ENCODE measurements at places on chromosomes 3 and 15. TPM values are rescaled to one million over a fixed set of nuclear protein-coding genes. Genes with fewer than 3 reads are reported as not detected.

KY gene
- not detected for total RNA-seq

LRRC34 gene
- total RNA-seq: 6.8 TPM

HIGD2B gene
- total RNA-seq: 0.27 TPM

FURIN gene
- 117 TPM for total RNA-seq

SRGAP3 gene
- total RNA-seq: 1.8 TPM

MAGEL2 gene
- total RNA-seq: not detected

INKA1 gene
- total RNA-seq: 2.8 TPM

DNA sequence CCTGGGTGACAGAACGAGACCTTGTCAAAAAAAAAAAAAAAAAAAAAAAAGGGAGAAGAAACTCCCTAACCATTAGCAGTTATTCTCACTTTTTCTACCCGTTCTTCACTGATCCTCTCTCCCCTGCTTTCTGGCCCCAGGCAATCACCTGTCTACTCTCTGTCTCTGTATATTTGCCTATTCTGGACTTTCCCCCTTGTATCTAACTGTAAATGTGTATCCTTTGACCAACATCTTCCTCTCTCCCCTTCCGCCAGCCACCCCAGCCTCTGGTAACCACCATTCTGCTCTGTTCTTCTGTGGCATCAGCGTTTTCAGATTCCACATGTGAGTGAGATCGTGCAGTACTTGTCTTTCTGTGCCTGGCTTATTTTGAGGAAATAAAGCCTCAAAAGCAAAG is 6.9 kb downstream of the CYFIP1 start:
- no peak overlapping the region for H3K4me3 ChIP-seq
- H3K27me3 ChIP-seq: peaks cover 2% of the 10 kb centered on the region
- H3K36me3 ChIP-seq: no peaks in the 10 kb centered on the region
- no peak overlapping the region for H3K27ac ChIP-seq
- DNase-seq: no peak
- H3K4me1 ChIP-seq: peaks cover 2% of the 10 kb centered on the region

DNA sequence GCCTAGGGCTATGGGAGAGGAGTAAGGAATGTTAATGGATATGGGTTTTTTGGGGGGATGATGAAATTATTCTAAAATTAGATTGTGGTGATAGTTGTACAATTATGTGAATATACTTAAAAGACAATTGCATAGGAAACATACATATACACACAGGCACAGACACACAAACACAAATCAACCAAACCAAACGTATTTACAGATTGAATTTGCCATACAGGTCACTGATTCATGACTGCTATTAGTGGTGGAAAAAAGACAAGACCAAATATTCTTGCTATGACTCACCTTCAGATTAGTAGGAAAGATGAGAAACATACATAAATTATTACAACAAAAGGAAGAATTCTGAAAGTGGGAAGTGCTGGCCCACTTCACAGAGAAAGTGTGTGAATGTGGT is 85.3 kb downstream of the C3orf38 start:
- peaks cover 2% of the 10 kb centered on the region for H3K27me3 ChIP-seq
- no peak for DNase-seq
- H3K27ac ChIP-seq: no peak overlapping the region
- no peaks in the 10 kb centered on the region for H3K36me3 ChIP-seq
- H3K4me3 ChIP-seq: no peak overlapping the region

DNA sequence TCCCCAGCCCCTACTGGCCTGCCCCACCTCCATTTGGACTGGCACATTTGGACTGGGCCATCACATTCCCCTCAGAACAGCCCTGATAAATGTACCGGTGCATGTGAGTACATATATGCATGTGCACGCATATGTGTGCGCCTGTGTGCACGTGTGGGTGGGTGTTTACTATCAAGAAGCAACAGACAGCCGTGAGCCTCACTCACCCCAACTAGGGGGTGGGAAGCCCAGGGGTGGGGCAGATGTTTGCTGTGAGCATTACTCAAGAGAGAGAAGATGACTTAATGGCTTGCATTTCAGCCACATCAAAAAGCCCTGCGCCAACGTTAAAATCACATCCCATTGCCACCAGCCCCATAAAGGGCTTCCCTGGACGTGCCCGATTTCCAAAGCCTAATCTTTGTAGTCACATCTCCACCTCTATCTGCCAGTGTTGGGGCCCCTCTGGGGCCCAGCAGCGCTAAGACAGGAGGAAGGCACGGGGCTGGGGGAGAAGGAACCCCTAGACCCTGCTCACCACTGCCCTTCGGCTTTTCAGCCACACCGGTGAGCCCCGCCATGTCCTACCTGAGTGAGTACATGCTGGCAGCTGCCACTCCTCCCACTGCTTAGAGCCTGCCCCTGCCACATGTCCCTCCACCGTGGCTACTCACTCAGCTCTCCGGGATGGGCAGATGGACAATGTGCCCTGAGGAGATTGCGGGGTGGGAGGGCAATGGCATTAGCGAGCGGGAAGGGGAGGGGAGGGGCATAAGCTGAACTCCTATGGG is 10.9 kb downstream of the ITIH3 start:
- H3K36me3 ChIP-seq: no peaks in the 10 kb centered on the region
- no peak overlapping the region for H3K4me3 ChIP-seq
- H3K4me1 ChIP-seq: no peaks in the 10 kb centered on the region
- H3K27ac ChIP-seq: no peak overlapping the region

DNA sequence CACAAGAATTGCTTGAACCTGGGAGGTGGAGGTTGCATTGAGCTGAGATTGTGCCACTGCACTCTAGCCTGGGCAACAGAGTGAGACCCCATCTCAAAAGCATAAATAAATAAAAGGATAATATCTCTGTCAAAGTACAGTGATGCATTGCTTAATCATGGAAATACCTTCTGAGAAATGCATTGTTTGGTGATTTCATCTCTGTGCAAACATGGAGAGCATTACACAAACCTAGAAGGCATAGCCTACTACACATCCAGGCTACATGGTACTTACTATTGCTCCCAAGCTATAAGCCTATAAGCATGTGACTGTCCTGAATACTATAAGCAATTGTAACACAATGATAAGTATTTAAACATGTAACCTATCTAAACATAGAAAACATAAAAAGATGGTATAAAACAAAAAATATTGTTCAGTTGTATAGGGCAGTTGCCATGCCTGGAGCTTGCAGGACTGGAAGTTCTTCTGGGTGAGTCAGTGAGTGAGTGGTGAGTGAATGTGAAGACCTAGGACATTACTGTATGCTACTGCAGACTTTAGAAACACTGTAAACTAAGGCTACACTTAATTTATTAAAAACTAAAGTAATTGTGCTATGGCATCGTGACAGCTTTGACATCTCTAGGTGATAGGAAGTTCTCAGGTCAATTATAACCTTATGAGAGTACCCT is 93.6 kb upstream of the SNRPN start:
- no peak overlapping the region for H3K4me3 ChIP-seq
- no peak overlapping the region for H3K27ac ChIP-seq
- no peaks in the 10 kb centered on the region for H3K4me1 ChIP-seq
- no peak for DNase-seq
- H3K27me3 ChIP-seq: no peaks in the 10 kb centered on the region

GRCh38 chr3:94896994-94897393 is 834.1 kb downstream of the NSUN3 start:
- no peak overlapping the region for H3K27ac ChIP-seq
- H3K27me3 ChIP-seq: no peaks in the 10 kb centered on the region
- no peak for DNase-seq
- H3K36me3 ChIP-seq: no peaks in the 10 kb centered on the region
- no peak overlapping the region for H3K4me3 ChIP-seq

DNA sequence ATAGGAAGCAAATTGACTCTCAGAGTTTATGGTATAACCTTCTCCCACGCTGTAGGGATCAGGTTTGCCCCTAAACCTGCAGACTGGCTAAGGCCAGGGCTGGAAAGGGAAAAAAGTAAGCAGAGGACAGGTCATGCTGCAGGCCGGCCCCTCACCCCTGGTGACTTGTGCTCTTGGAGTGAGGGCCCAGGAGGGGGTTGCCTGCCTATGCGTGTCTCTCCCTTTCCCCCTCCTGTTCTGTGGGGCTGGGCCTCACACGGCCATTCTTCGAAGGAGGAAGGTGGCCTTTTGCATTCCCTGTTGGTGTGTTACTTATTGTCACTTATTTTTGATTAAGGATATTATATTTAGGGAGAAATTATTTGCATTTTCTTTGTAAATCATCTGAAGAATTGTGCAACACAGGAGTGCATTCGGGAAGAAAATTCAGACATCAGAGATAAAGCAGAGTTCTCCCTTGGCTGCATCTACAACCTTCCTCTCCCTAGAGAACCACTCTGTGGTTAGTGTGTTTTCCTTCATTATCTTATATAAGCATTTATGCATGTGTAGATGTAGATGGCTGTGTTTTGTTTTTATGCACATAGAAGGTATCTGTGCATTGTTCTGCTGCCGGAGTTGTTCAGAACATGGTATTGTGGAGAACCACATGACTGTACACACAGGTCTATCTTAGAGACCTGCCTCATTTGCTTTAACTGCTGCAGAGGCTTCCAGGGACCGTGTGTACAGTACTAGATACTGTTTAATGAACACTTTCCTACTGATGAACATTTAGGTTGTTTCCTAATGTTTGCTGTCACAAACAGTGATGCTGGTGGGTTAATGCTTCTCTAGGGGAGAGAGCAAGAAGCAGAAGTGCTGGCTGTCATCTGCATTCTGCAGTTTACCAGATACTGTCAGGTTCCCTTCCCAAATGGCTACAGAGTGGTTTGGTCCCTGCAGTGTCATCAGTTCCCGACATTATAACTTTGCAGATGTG is 133.5 kb downstream of the APBA2 start:
- no peak overlapping the region for H3K4me3 ChIP-seq
- H3K4me1 ChIP-seq: peaks cover 26% of the 10 kb centered on the region
- no peak overlapping the region for H3K27ac ChIP-seq
- H3K36me3 ChIP-seq: no peaks in the 10 kb centered on the region
- DNase-seq: no peak
- no peaks in the 10 kb centered on the region for H3K27me3 ChIP-seq

DNA sequence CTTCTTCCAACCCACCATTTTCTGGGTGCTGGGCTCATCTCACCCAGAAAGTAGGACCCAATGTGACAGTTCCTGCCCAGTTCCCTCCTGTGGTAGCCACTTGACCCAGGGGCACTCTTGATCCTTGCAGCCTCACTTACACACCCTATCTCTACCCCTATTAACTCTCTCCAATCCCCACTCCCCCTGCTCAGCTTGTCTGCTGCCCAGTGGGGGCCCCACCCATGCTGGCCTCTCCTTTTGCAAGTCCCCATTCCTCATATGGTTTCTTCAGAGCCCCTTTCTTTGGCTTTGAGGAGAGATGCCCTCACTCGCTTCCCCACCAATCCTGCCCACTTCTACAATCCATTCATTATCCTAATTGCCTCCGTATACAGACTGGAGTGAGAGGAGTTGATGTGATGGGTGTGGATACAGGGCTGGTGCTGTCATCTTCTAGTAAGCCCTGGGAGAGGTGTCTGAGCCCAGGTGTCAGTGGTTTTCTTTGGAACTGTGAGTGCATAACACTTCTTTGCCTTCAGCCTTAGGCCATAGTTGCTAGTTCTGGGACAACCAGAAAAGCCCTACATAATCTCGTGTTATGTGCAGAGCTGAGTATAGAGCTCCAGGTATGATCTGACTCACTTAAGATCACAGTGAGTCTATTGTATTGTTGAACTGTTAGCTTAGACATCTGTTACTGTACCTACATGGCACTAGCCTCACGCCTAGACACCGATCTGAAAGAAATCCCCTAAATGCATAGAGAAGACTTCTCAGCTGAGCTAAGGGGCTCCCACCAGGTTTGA is 4.8 kb upstream of the CCR5 start:
- no peaks in the 10 kb centered on the region for H3K36me3 ChIP-seq
- no peak for DNase-seq
- no peak overlapping the region for H3K27ac ChIP-seq
- peaks cover 4% of the 10 kb centered on the region for H3K27me3 ChIP-seq

DNA sequence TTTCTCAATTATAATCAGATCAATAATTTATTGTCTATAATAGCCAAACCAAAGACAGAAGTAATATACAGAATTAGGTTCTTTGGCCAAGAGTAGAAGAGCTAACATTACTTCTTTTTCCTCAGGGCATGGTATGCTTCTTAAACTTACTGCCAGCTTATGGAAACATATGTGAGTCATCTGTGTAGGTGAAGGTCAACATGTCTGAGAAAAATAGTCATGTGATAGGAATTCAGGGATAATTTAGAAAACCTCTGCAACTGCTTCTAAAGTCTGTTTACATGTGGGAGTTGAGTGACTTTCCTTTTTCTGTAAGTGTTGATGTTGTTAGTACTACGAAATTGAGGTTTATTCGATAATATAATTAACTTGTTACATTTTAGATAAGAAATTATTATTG is 19.2 kb upstream of the MAP6D1 start:
- no peak for DNase-seq
- peaks cover 33% of the 10 kb centered on the region for H3K36me3 ChIP-seq
- no peak overlapping the region for H3K4me3 ChIP-seq

- no peak for DNase-seq
- H3K27ac ChIP-seq: no peak overlapping the region
These were observed 22.5 kb downstream of the LRTM1 start for GRCh38 chr3:54905261-54905888.

DNA sequence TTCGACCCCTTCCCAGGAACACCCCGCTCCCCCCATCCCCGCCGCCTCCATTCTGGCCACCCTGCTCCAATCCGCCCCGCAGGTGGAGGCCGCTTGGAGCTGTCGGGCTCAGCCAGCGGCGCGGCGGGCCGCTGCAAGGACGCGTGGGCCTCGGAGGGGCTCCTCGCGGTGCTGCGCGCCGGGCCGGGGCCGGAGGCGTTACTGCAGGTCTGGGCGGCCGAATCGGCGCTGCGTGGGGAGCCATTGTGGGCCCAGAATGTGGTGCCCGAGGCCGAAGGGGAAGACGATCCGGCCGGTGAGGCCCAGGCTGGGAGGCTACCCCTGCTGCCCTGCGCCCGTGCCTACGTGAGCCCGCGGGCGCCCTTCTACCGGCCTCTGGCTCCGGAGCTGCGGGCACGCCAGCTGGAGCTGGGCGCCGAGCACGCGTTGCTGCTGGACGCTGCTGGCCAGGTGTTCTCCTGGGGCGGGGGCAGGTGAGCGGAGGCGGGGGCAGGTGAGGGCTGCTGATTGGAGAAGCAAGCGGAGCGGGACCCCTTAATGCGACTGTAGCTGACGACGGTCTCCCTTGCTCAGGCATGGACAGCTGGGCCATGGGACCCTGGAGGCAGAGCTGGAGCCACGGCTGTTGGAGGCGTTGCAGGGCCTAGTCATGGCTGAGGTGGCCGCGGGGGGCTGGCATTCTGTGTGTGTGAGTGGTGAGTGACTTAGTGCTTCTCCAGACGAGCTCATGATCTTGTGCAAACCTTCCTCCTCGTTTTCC is 2.5 kb downstream of the RCCD1 start:
- DNase-seq: no peak
- H3K27me3 ChIP-seq: no peaks in the 10 kb centered on the region
- peaks cover 7% of the 10 kb centered on the region for H3K4me1 ChIP-seq
- H3K27ac ChIP-seq: no peak overlapping the region
- peak overlapping the region; percentile 85 for H3K4me3 ChIP-seq

Measured in activated CD8-positive, alpha-beta T cell treated with anti-CD3 and anti-CD28 coated beads for 36 hours (primary cell).